Spinal cord (tissue), 10 donors: ENCODE measurements at places on chromosomes 13 and 19. TPM values are rescaled to one million over a fixed set of nuclear protein-coding genes. Genes with fewer than 3 reads are reported as not detected.

IGSF23 gene
- not detected for polyA plus RNA-seq

GRCh38 chr19:31261603-31262212 lies 87.5 kb downstream of the TSHZ3 start:
- DNase-seq: no peak

FUT2 gene
- 2.1 TPM for polyA plus RNA-seq

RTBDN gene
- polyA plus RNA-seq: 5.8 TPM

NLRP5 gene
- not detected for polyA plus RNA-seq
